ENCODE measurements at places on chromosomes 1 and 21.

- no peak for DNase-seq
Observed at GRCh38 chr1:188056011-188056410, 1227.3 kb downstream of the PLA2G4A start.

- peak; percentile 41 for DNase-seq
Observed at GRCh38 chr1:59743324-59744091, 71.2 kb upstream of the HOOK1 start.

DNA sequence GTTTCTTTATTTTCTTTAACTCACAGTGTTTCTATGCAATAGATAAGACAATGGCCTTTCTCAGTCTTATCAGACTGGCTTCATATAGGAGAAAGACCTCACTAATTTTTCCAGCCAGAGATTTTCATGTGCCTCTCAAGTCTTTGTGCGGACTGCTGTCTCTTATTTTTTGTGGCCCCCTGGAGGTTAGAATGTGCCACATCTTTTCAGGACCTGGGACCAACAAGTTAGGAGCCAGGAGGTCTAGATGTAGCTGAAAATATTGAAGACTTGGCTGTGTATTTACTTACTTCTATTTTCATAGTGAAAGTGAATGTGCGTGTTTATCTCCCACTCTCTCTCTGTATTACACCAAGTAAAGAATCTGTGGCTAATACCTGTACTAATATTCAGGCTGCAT is 42.1 kb upstream of the CFHR3 start:
- no peak for DNase-seq

DNA sequence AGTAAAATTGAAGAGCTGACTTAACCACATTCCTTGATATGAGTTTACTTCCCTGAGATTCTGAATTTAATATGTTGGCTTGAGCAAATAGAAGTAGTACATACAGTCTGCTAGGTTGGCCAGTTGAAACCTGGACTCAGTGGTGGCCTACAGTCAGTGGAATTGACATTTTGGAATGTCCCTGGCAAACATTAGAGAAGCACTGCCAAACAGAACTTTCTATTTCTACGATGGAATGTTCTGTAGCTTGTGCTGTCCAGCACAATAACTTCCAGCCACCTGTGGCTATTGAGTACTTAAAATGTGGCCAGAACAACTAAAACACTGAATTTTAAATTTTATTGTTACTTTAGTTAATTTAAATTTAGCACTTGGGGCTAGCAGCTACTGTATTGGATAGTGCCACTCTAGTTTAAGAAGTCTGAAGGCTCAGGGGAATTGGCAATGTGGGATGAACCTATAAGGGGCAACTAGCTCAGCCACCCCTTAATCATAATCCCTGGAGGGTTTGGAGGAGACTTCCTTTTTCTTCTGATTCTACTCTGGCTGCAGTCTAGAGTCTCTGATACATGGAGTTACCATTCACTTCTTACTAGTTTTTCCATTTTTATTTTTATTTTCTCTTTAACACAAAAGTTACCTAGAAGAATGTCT is 10.3 kb upstream of the TEDDM1 start:
- DNase-seq, result no peak

DNA sequence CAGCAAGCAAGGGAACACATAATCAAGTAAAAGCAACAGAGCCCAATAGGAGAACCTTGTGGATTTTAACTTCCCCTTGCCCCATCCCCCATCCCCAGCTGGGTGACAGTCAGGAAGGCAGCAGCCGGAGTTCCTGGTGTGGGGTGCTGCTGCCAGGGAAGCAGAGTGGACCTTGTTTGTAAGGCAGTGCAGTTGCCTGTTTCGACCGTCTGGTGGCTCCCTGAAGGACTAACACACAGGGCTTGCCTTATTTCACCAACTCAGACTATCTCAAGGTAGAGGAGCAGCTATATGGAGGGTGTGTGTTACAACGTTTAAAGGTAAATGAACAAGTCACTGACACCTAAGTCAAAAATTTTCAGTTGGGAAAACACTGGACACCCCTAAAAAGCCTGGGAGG is 6.6 kb downstream of the KRTAP10-8 start:
- DNase-seq, result no peak

GRCh38 chr1:98342566-98342965 is 319.0 kb upstream of the SNX7 start:
- no peak for DNase-seq

- no peak for DNase-seq
Observed at GRCh38 chr1:97826820-97827219, 94.0 kb downstream of the DPYD start.

GRCh38 chr1:81007024-81007423 is 793.7 kb upstream of the ADGRL2 start:
- DNase-seq, result no peak

DNA sequence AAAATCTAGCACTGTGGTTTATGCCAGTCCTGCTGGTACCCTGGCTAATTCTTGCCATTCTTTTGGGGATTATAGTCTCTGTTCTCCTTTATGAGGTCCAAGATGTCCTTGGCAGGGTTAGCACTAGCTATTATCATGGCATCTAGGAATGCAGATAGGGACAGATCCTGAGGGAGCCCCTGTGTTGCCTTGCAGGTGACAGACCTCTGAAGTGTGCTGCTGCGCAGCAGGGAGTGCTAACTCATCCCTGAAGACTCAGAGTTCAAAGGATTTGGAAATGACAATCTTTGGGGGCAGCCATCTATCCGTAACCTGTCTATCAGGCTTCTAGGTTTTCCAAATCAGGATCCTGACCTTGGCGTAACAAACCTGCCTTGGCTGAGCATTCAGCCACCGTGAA is 16.3 kb downstream of the ZFYVE9 start:
- DNase-seq, result no peak

DNA sequence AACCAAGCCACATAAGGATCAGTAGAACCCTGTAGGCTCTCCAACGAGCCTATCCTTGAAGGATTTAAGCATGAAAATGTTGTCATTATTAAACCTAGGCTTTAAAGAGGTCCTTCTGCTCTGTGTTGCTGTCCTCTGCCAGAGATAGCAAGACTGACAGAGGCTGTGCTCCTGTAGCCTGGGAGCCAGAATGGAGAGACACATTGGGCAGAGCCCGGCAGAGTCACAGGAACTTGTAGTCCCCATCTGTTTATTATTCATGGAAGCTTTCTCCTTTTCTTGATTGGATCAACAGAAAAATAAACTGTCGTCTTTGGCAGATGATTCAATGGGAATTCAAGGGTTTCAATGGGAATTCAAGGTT is 19.2 kb upstream of the SLAMF1 start:
- no peak for DNase-seq

GRCh38 chr1:225825078-225825477 is 15.2 kb downstream of the EPHX1 start:
- DNase-seq, result no peak

- peak; percentile 62 for DNase-seq
Observed at GRCh38 chr21:23853796-23854379, 1753.4 kb downstream of the MRPL39 start.

- no peak for DNase-seq
Observed at GRCh38 chr1:160261556-160261892, 825 bp downstream of the DCAF8 start.

GRCh38 chr1:236746785-236747184 is 48.3 kb upstream of the MTR start:
- DNase-seq, result no peak

DNA sequence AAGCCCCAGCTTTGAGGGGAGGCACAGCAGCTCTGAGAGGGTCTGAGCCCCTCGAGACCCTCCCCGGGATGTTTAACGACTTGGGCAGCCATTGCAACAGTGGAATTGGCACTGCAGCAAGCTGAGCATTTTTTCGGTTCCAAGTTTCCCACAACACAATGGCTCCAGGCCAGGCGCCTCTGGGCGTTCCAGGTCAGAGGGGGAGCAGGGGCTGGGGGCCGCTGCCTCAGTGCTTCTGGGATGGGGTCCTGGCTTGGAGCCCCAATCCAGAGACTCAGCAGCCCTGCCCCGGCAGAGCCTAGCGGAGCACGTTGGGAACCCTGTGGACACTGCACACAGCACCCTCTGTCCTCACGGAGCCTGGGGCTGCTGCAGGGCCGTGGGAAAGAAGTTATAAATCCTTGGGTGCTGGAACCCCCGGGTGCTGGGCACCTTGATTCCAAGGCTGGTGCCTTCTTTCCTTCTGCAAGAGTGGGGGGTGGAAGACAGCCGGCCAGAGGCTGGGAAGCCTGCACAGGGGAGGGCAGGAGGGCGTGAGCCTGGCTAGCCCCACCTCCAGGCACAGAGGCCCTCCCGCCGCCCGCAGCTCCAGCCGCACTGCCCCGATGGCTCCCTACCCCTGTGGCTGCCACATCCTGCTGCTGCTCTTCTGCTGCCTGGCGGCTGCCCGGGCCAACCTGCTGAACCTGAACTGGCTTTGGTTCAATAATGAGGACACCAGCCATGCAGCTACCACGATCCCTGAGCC is 50.1 kb downstream of the COL18A1 start:
- DNase-seq, result peak; percentile 59

GRCh38 chr1:65245295-65245694 is 64.0 kb upstream of the DNAJC6 start:
- DNase-seq, result no peak

DNA sequence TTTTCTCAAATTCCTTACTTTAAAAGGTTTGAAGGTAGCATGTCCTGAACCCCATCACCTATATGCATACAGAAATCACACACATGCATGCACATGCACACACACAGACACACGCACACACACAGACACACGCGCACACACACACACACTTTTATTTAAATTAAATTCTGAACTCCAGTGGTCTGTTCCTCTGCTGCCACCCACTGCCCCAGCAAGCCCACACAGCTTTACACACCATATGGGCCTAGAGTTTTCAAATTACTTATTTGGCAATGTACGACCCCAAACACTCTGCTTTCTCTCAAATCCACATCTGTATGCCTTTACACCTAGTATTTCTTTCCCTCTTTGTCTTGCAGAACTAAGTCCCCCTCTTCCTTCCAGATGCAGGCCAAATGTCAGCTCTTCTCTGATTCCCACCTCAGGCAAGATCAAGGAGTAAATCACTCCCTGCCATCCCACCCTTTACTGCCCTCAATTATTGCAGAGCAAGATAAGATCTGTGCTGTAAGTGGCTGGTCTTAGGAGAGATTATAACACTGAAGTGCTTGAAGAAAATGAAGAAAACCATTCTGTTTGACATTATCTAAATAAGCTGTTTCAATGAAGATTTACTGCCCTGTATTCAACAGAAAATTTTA is 429.9 kb upstream of the CXADR start:
- DNase-seq, result no peak

DNA sequence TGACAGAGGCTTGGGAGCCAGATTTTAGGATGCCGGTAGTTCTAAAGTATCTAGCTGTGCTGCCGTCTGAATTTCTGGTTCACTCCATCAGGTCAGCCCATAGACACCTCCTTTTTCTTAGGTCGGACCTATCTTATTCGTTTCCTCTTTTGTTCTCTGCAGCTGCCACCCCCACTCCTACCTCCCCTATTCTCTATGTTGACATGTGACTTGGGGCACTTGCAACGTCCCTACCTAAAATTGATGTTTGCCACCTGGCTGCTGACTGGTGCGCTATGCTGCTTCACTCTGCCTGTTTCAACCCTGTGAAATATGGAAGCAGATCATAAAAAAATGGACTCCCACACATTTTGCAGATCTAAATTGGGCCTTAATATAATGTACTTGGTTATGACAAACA is 55.3 kb downstream of the PBX1 start:
- DNase-seq, result no peak

DNA sequence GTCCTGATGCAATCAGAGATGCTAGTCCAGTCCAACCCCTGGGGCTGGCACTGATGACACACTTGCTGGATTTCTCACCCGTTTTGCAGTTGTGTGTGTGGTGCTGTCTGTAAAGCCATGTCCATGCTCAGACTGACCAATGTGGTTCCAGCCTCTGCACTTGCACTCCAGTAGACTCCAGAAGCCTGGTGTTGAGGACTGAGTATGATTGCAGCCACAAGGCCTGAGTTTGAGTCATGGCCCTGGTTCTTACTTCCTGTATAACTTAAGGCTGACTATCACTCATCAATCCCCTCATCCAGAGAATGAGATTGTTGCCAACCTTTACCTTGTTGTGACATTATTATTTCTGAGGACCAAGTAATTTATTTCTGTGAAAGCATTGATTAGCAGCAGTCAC is 34.8 kb upstream of the IKBKE start:
- no peak for DNase-seq

DNA sequence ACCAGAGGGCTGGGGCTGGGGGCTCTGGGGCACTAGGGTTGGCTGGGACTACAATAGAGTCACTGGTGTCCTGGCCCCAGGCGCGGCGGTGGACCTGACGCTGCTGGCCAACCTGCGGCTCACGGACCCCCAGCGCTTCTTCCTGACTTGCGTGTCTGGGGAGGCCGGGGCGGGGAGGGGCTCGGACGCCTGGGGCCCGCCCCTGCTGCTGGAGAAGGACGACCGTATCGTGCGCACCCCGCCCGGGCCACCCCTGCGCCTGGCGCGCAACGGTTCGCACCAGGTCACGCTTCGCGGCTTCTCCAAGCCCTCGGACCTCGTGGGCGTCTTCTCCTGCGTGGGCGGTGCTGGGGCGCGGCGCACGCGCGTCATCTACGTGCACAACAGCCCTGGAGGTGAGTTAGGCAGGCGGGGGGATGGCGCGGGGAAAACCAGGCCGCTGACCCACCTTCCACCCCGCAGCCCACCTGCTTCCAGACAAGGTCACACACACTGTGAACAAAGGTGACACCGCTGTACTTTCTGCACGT is 4.1 kb downstream of the TIE1 start:
- no peak for DNase-seq

- DNase-seq, result no peak
Observed at GRCh38 chr1:219119839-219120238, 53.8 kb upstream of the LYPLAL1 start.

DNA sequence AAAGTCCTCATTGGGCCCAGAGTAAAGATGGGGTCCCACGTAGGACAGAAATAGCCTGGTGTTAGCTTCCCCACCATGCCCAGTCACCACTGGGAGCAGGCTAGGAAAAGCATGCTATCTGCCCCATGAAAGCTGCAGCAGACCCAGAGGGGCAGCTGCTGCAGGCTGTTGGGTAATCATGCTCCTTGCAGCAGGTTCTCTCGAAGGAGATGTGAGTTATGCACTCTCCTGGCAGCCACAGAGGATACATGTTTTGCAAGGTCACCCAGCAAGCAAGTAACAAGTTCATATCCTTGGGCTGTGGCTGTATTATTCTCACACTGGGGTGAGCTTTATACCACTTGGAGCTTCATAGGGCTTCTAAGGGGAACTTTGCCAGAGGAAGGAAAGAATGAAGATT is 9.1 kb upstream of the HEYL start:
- DNase-seq, result no peak

- DNase-seq, result no peak
Observed at GRCh38 chr1:197320991-197321531, 53.0 kb downstream of the CRB1 start.

GRCh38 chr1:245988393-245989078 is 518.5 kb downstream of the SMYD3 start:
- no peak for DNase-seq

DNA sequence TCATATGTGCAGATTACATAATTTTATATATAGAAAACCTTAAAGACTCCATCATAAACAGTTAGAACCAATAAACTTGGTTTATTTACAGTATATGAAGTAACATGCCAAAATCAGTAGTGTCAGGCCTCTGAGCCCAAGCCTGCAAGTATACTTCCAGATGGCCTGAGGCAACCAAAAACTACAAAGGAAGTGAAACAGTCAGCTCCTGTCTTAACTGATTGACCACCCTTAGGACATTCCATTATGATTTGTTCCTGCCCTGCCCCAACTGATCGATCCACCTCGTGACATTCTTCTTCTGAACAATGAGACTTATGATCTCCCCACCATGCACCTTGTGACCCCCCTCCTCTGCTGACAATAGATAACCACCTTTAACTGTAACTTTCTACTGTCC is 630.3 kb downstream of the AMY1C start:
- DNase-seq, result no peak

- no peak for DNase-seq
Observed at GRCh38 chr1:245704341-245704740, 549.6 kb downstream of the KIF26B start.

- no peak for DNase-seq
Observed at GRCh38 chr1:228836427-228836826, 101.1 kb downstream of the RHOU start.

All from left lung (tissue), 14 donors.